Stimulated activated CD4-positive, alpha-beta T cell treated with anti-CD3 and anti-CD28 coated beads, Interleukin-4, amount 100 ng/mL, for 4 hours (primary cell): ENCODE measurements at places on chromosomes 7 and 10.

- DNase-seq: no peak
Measured at GRCh38 chr10:45071043-45071813, 70.5 kb downstream of the ZNF22 start.

DNA sequence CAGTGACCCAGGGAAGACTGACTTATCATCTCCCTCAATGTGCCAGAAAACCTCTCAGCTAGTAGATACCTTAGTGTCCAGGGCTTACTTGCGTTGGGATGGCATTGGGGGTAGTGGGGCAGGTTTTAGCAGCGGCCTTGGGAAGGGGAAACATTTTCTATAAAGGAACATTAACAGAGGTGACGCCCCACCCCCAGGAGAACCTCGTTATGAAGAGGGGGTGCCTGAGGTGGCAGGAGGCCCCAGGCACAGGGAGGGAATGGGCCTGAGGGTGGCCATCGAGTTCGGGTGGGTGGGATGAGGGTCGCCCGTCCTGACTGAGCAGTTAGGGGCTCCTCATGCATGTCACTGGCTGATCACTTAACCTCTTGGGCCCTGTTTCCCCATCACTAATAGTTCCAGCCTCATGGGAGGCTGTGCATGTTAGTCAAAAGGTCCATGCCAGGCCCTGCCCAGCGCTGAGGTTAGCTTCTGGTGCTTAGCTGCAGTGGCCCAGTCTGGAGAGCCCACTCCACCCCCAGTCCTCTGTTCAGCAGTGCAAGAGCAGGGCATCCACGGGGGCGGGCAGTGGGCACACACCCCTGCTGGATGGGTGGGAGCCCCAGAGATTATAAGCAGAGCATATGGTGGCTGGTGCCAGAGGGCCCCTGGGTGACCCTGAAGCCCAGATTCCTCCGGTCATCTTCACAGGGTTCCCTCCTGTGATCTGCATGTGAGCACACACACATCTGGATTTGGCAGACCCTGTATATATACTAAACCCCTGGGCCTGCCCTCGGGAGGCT lies 27.0 kb downstream of the UNC5B start:
- no peak for DNase-seq

- DNase-seq: no peak
Measured at GRCh38 chr7:123652406-123652805, 3.3 kb upstream of the LMOD2 start.

DNA sequence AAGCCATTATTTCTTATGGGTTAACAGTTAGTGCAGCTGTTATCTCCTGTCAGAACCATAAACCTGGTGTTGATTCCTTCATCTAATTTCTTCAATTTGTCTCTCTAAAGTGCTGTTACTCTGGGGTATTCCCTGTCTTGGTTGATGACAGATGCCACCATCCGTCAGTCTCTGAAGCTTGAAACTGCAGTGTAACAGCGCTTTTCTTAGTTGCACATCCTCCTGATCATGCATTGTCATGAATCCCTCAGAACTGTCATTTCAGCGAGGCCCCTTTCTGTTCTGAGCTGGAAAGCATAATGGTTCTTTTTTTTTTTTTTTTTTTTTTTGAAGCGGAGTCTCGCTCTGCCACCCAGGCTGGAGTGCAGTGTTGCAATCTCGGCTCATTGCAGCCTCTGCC lies 193.9 kb downstream of the SDK1 start:
- DNase-seq: no peak

- DNase-seq: no peak
Measured at GRCh38 chr10:126006906-126007305, 110.5 kb downstream of the FANK1 start.

GRCh38 chr7:55271069-55271626 lies 94.0 kb upstream of the LANCL2 start:
- DNase-seq: no peak

GRCh38 chr7:157434701-157435100 lies 97.9 kb downstream of the DNAJB6 start:
- no peak for DNase-seq

DNA sequence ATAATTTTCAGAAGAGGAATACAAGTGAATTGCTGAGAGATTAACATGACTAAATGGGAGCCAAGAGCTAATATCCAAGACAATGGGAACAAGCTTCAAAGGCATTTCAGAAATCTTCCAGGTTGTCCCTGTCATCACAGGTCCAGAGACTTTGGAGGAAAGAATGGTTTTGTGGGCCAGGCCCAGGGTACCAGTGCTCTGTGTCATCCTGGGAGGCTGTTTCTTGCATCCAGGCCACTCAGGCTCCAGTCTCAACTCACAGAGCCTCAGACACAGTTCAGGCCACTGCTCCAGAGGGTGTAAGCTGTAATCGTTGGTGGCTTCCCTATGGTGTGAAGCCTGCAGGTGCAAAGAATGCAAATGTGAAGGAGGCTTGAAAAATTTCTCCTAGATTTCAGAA lies 170.4 kb upstream of the NRG3 start:
- no peak for DNase-seq

DNA sequence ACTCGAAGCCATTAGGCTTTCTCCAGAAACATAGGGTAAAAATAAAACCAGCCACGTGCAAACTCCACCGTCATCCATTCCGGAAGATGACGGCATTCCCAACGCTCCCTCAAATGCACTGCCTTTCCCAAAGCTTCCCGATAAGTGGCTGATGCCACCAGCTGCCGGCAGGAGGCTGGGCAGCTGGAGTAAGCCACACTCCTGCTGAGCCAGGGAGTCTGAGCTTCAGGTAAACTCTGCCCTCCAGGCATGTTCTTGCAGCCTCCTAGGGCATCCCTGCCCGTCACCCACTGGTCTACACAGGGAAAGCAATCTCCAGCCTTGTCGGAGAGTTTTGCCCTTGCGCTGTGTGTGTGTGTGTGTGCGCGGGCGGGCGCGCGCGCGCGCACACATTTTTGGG lies 40.5 kb upstream of the TMEM273 start:
- DNase-seq: no peak

- no peak for DNase-seq
Measured at GRCh38 chr7:92260248-92260781, 14.5 kb downstream of the ANKIB1 start.

DNA sequence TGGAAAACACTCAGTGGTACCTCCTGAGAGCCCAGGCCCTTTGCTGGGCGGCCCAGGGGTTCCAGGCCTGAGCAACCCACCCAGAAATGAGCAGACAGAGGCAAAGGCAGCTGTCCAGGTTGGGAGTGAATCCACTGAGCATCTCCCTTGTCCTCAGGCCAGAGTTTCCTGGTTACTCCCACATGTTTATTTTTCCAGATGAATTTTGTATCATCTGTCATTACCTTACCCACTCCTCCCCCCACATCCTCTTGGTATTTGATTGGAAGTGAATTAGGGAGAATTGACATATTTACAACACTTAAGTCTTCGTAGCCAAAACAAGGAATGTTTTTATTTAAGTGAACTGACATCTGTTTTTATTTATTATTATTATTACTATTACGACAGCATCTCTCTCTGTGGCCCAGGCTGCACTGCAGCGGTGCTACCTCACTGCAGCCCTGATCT lies 13.2 kb upstream of the LMBR1 start:
- no peak for DNase-seq

- DNase-seq: no peak
Measured at GRCh38 chr10:71767420-71768035, 5.8 kb downstream of the VSIR start.

DNA sequence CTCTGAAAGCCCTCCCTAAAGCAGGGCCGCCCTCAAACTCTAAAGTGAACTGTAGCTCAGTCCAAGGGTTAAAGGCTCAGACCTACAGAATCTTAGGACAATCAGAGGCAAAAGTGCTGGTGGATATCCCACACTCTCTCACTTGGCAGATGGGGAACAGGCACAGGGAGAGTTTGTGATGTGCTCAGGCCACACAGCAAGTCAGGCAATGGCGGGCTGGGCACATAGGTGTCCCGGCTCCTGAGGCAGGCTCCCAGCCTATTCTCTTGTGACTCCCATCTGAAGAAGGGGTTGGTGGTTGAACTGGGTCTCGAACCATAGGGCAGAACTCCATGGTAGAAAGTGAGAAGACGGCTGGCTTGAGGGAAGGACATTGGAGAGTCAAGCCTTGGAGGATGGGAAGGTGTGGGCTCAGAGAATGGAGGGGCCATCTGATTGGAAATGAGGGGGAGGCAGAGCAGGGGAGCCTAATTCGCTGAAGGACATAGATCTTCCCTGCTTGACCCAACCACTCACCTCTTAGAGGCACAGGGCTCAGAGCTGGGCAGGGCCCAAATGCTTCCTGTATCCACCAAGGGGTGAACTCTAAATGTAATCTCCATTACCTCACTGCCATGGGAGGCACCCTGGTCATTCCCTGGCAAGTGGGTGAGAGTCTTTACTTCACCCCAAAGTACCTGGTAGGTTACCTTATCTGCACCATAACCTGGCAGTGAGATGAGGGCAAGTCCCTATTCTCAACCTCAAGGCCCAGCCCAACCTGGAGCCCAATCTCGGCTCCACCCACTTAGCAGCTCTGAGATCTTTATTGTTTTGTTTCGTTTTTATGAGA lies 4.9 kb upstream of the ZMIZ1 start:
- DNase-seq: no peak

- DNase-seq: no peak
Measured at GRCh38 chr7:112092709-112093395, 113.3 kb downstream of the DOCK4 start.

- DNase-seq: no peak
Measured at GRCh38 chr10:117549100-117549585, 6.6 kb downstream of the EMX2 start.

DNA sequence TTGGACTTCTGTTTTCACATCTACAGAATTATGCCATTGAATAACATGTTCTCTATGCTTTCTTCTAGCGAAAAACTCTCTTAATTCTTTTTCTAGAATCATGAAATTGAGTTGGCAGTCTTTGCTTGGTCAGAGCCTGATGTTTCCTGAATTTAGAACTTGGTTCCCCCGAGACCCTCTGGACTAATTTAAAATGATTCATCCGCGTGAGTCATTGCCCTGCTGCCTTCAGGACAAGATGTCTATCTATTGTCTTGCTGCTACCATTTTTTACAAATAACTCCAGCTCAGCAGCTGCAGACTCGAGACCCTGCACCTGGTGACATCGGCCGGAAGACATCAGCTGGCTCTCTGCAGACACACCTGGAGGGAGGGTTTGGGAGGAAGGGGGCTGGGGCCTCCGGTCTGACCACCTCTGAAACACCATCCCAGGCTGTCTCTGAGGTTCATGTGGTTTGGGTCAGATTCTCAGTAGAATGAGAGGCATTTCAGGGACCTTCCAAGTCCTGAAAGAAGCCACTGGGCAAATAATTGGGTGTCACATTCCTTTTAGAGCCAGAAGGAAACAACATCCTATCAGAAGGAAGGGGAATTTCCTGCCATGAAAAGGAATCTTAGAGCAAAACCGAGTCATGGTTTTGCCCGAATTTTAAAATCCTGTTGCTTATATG lies 20.9 kb upstream of the KLF6 start:
- DNase-seq: peak; percentile 62

- DNase-seq: no peak
Measured at GRCh38 chr7:105028004-105028403, 14.0 kb downstream of the KMT2E start.

GRCh38 chr10:14598809-14599764 lies 175.6 kb downstream of the FAM107B start:
- DNase-seq: no peak

DNA sequence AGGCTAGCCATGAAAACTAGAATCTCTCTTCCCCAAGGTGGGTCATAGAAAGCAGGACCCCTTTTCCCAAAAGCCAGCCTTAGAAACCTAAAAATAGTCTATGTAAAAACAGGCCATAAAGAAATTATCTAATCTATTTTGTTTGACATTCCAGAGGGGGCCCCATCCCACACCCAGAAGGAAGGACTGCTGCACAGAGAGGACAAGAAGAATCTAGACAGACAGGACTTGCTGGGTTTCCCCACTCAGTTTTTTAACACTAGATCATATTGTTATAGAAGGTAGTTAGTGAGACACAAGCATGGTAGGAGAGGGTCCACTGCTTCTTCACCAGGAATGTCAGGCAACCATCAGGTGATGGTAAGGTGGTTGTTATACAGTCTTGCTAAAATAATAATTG lies 357.0 kb downstream of the LRRTM3 start:
- no peak for DNase-seq

DNA sequence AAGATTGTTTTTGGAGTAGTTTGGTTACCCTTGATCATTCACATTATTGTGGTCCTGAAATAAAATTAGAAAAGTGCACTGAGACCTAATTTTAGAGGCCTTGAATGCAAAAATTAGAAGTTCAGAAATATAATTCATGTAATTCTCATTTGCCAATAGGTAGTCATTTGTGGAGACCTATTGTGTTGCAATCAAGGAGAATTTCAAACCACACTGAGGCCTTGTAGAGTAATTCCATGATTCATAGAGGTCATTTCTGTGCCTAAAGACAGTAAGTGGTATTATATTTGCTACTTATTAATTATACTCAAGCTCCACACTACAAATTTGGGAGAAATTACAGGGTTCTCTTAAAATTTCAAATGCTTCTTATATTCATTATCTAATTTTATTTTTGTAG lies 946.8 kb upstream of the POT1 start:
- no peak for DNase-seq

DNA sequence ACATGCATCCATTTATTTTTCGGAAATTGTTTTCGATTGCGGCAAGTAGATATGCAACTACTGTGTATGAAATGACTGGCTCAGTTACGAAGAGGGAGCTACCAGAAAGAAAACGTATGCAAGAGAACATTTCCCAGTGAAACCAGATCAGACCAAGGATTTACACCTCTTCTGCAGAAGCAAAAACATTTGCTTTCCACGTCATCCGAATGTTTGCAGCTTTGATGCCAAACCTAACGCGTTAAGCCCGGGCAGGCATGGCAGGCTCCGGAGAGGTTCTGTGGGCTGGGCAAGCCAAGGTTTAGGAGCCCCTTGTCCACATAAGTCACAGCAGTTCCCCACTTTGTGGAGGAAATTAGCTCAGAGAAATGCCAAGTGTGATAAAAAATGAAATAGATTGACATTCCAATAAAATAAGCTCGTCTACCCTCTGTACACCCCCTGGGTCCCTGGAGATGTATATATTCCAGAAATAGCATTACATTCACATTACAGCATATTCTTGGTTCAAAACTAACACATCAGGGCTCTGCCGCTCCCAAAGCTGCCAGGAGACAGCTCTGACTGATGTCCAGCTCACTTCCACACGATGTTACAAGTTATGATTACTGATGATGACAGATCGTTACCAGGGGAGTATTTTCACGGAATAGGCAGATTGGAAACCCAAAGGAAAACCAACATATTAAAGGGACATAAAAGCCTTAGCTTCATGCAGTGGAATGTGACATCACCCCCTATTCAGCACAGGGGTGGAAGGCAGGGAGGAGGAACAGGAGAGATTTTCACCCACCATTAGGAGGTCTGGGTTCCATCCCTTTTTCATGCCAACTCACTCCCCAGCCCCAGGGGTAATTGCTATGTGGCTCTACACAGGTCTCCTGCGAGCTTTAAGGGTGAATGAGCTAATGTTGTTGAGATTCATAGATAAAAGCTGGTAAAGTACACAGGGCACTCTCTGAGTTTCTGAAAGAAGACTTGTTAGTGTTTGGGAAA lies 81.5 kb downstream of the LYZL1 start:
- no peak for DNase-seq

DNA sequence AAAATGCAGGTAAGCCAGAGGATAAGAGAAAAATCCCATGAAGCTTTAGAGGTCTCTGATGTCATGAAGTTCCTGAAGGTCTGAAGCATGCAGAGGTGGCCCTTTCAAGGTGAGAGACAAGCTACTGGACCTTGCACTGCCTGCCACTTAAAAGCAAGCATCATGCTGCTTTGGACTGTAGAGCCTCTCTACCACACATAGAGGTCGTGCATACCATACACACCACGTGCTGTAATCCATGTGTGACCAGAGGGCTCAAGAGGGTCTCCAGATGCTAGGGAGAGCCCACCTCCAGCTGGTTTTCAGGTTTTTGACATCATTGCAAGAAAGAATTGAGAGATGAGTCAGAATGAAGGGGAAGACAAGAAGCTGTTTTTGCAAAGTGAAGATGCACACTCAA lies 436.4 kb downstream of the TCERG1L start:
- no peak for DNase-seq
